ENCODE measurements at places on chromosomes 5 and 9. TPM values are rescaled to one million over a fixed set of nuclear protein-coding genes. Genes with fewer than 3 reads are reported as not detected.

DNA sequence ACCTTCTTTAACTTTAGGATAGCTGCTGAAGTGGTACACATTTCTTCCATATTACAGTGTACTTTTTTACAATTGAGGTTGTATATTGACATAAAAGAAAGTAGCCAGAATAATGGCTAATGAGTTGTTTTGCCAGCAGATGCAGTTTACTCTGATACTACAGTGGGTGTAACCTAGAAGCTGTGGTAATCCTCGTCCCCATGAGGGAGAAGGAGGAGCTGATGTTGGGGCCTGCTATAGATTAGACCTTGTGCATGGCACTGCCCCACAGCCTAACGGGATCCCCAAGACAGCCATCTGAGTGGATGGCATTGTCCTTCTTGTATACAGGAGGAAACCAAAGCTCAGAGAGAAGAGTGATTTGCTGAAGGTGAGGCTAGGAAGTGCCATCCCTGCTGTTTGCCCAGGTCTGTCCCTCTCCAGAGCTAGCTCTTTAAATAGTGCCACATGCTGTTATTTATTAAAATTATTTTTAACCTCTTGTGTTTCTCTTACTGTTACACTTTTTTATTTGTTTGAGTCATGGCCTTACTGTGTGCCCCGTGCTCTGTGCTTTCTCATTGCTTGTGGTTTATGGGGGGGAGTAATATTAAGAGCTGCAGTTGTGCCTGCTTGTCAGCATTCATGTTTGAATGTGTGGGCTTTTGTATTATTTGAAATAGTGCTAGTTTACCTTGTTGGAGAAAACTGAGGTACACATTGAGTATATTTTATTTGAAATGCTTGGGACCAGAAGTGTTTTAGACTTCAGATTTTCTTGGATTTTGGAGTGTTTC lies 65.3 kb downstream of the ICE1 start:
- DNase-seq = no peak

DNA sequence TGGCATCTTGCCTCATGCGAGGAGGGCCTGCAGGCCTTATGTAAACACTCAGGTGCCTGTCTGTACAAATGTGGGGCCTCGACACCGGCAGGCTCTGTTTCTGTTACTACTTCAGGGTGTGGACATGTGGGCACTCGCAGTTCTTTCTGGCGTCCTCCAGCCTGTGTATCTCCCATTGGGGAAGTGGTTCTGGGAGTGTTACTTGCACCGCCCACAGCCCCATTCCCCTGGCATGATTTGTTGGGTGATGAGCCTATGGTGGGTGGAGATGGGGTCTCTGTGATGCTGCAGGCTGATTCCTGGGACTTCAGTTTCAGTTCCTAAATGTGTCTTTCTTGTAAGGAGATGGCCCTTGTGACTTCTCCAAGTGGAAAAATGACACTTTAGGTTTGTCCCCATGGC lies 82.1 kb upstream of the PITX1 start:
- no peak for DNase-seq

- no peak for DNase-seq
Observed at GRCh38 chr5:16803831-16804230, 132.3 kb downstream of the MYO10 start.

DNA sequence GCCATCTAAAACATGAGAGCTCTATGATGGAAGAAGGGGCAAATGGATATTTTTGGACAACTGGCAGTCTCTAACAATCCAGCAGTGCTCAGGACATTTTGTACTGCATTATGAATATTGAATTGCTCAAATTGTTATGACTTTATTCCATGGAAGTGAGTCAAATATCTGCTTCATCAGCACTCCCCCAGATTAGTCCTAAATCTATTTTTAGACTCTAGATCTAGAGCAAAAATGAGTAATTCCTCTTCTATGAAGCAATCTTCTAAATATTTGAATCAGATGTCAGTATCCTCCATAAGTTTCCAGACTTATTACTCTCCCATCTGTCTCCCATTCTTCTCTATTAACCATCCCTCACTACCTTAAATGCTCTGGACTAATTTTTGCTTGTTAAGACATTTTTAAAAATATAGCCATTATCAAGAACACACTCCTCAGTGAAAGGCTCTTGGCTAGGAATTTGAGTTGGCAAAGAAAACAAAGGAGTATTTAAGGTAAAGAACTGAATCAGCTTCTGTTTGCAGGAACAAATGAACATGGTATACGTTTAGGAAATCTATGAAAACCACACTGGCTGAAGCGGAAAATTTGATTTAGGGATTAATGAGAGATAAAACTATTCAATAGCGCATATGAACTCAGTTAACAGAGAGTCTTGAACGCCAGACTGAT lies 300.9 kb downstream of the MCTP1 start:
- DNase-seq = peak; percentile 38

- no peak for DNase-seq
Observed at GRCh38 chr5:1329111-1329579, 15.8 kb downstream of the CLPTM1L start.

DNA sequence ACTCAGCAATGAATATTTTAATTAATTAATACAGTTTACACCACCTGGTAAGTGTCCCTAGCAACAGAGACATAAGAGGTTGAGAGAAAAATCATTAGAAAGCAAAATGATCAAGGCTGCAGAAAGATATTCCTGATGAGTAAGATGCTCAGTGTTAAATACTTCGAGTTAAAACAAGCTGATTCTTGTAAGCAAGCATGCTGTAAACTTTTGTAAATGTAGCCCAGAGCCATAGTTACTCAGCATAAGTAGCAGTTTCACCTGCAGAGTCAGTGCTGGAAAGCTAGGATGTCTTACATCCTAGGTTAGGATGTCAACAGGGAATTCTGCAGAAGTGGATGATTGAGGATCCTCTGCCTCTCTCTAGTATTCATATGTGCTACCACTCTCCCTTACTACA lies 4.2 kb downstream of the PRKACG start:
- no peak for DNase-seq

GRCh38 chr9:70192707-70193106 lies 66.1 kb upstream of the SMC5 start:
- no peak for DNase-seq

DNA sequence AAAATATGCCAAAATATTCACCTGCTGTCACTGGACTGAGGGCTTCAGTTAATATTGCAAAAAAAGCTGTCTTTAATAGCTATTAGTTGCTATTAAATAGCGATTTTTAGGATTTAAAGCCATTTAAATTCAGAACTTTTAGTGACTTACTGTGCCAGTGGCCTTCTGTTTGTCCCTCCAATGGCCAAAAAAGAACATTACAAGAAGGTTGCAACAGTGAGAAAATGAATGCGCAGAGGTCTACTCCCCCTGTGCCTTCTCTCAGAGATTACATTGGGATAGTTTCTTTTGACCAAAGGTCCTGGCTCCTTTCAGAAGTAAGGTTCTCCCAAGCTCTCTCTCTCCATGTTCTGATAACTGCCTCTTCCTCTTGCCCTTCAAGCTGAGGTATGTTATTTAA lies 930.3 kb upstream of the ARRDC3 start:
- no peak for DNase-seq

DNA sequence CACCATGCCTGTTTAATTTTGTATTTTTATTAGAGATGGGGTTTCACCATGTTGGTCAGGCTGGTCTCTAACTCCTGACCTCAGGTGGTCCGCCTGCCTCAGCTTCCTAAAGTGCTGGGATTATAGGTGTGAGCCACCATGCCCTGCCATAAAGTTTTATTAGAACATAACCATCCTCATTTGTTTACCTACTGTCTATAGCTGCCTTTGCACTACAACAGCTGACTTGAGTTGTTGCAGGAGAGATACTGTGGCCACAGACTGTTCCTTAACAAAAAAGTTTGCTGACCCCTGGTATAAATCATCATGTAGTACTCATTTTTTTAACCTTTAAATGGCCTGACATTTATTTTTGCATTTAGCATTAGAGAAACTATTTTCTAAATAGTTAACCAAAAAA lies 31.7 kb downstream of the SNX30 start:
- no peak for DNase-seq

DNA sequence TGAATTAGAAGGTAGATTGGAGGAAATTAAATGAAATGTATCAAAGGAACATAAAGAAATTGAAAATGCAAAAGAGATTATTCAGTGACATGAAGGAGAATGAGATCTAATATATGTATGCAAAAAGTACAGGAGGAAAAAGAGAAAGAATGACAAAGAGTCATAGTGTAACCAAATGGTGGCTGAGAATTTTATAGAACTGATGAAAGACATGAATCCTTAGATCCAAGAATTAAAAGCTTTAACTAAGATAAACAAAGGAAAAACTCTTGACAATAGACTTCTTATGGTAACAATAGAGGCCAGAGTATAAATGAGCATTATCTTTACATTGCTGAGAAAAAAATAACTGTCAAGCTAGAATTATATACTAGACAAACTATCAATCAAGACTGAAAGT lies 505.4 kb upstream of the CD180 start:
- DNase-seq = no peak

- DNase-seq = peak; percentile 34
Observed at GRCh38 chr9:106933470-106933869, 70.5 kb downstream of the ZNF462 start.

DNA sequence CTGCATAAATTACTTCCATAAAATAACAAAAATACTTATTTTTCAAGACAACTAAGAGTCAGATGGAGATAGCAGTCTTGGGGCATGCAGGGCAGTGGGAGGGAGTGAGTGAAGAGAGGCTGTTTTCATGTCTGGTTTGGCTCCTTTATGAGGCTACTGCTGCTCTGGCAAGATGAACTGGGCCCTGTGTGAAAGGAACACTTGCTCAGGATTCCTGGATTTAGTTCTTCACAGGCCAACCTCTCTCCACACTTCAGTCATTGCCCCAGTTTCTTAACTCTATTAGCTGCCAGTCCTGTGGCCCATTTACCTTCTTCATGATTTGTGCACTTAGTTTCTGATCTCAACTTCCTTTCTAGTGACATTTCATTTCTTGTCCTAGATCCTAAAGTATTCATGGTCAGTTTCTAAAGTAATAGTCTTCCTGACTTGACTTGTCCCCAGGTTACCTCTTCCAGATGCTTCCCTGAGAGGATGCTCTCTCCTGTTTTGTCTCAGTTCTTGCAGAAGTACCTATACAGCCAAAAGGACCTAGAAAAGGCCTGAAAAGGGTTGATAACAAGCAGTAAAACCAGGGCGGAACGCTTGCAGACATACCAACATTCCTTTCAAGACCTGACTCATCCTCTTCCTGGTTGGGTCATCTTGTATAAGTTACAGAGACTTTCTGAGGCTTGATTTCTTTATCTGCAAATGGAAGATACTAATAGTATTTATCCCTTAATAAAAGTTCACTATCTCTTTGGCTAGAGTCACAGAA lies 77.0 kb upstream of the ZFAND5 start:
- peak; percentile 85 for DNase-seq

DNA sequence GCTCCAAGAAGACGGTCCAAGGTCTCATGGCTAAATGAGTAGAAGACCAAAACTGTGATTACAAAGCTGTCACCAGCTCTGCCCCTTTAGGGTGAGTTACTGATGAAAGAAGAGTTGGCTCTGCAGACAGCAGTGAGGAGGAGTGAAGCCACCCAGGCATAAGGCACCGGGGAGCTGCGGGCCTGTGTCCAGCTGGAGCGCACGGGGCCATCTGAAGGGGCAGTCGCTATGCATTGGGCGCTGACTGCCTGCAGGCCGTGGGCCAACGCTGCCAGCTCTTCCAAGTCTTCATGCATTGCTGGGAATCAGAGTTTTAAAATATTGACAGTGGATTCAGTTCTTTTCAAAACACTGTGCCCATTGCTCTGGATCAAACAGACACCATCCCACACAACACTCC lies 70.3 kb downstream of the DAPK1 start:
- DNase-seq = no peak

DNA sequence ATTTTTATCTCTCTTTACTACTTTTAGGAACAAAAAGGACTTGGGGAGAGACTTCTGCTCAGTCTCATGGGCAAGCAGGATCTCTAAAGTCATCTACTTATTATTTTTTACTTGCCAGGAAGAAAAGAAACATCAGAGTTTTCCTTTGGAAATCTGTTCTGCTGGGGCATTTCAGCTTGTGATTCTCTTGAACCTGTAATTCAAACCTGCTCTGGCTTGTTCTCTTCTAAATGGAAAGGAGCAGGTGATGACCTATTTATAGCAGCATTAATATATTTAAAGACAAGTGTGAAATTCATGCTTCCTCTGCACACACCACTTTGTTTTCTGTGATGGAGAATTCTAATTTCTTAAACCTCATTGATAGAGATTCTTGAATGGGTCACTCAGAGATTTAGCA lies 2.0 kb downstream of the ADCY2 start:
- no peak for DNase-seq

DNA sequence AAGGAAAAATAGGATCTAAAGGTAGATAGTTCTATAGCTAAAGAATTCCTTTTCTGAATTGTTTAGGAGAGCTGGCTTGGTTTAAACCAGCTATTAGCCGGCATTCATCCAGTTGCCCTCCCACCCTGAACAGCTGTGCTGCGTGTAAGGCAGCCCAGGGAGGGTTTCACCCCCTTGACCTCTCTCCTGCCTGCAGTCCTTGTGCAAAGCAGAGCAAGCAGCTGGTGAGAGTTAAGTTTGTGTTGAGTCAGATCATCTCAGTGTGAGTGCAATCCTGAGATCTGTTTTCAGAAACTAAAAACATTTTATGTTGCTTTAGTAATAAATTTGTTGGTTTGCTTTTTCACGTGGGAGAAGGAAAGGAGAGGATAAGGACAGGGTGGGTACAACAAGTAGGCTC lies 13.0 kb downstream of the SLC25A25 start:
- DNase-seq = peak; percentile 99

GRCh38 chr5:126830061-126830460 lies 53.1 kb downstream of the LMNB1 start:
- DNase-seq = no peak

DNA sequence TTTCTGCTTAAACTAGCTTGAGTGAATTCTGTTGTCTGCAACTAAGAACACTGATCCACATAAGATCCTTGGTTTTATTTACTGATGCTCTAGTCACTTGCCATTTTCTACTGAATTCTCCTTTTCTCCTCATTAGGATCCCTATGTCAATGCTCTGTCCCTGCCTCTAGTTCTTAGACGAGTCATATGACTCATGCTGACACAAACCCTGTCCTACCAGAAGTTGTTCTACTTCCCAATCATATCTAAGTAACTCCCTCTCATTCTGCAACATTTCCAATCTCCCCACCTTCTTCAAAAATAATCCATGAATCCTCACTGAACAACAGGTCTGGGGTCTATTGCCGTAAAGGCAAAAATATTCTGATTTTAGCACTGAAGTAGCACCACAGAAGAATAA lies 47.1 kb upstream of the DMRT1 start:
- DNase-seq = no peak

DNA sequence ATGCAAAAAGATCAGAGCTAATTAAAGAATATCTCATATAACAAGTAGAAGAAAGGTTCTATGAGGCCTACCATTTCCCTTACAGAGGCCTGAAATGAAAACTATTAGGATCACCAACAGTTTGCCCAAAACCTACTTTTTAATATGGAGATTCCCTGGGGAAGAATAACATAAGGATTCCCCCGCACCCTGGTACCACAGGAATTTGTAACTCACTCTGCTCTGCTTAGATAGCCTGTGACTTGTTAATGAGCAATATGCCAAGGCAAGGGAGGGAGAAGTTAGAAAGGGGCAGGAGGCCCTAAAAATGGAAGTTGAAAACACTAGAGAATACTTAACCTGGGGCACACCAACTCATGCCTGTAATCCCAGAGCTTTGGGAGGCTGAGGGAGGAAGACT lies 107.0 kb downstream of the CDH6 start:
- no peak for DNase-seq

GRCh38 chr5:10635867-10636350 lies 72.0 kb downstream of the ANKRD33B start:
- DNase-seq = no peak

The OTP gene
- total RNA-seq = not detected

The CCDC171 gene
- 2.3 TPM for total RNA-seq

The CCNB1 gene
- 147 TPM for total RNA-seq

The DAPK1 gene
- total RNA-seq = 3.9 TPM

The LRRC26 gene
- not detected for total RNA-seq

The SLC45A2 gene
- total RNA-seq = not detected

The ATOSB gene
- total RNA-seq = 21.3 TPM
